ENCODE measurements at places on chromosomes 6 and 20.

- no peak for DNase-seq
Observed at GRCh38 chr20:59752101-59752586, 147.8 kb downstream of the PHACTR3 start.

- DNase-seq: no peak
Observed at GRCh38 chr6:148835920-148836441, 89.2 kb downstream of the UST start.

- no peak for DNase-seq
Observed at GRCh38 chr6:1124885-1125284, 187.0 kb upstream of the FOXQ1 start.

DNA sequence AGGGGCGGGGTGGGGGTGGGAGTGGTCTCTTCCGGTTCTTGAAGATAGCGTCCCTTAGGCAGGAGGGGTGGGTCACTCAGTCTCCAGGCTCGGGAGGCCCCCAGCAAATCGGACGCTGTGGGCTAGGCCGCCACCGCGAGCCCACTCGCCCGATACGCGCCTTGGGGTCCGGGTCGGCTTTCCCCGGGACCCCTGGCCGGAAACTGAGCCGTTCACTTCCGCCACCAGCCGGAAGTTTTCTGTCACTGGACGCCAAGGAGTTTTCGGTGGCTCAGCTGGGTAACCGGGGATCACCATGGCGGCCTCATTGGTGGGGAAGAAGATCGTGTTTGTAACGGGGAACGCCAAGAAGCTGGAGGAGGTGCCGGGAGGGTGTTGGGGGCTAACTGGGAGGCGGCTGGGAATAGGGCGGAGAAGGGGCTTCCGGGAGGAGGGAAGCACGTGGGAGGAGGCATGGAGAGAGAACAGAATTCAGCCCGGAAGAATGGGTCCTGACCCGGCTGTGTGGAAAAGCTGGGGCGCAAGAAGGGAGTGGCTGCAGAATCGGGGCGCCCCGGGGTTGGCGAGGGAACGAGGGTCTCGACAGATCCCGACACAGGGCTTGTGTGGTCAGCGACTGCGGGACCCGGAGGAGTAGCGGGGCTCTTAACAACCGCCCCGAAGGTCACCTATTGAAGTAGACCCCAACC, at the start of gene ITPA:
ITPA (plus strand) TSS at position 242 of the 689 bp plus-strand sequence; CDS start at position 296, 54 bp downstream.
- peak; percentile 62 for DNase-seq

GRCh38 chr6:96926425-96926824, 1.9 kb downstream of the KLHL32 start:
- DNase-seq: no peak

- no peak for DNase-seq
Observed at GRCh38 chr6:34241351-34242215, 4.9 kb downstream of the HMGA1 start.

DNA sequence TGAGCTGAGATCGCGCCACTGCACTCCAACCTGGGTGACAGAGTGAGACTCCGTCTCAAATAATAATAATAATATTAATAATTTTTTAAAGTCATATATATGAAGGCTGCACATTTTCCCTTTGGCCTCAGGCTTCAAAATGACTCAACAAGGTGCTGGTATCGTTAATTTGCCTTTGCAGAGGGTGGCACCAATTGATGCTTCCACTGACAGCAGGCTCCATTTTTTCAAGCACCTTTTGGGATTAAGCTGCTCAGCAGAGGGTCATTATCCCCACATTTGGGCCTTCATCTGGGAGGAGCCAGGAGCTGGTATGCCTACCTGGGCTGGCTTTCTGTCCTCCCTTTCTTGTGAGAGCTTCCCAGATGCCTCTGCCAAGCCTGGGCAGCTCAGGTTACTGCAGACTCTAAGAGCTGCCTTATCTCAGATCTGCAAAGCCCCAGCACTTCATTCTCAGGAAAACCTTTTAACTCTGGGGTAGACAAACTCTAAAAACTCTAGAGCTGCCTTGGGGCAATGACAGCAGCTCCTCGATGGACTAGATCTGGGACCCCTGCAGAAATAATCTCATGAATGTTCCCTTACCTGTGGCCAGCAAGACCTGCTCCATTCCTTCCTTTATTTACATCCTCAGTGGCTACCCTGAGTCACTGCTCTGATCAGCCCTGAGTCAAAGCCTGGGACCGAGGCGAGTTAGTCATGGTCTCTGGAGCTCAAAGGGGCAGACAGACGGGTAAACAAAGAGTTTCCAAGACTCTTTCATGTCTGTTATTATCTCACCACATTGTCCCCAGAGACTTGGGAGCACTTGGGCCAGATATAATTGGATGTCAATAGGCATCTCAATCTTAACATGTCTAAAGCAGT, 80.0 kb upstream of the EYA2 start:
- no peak for DNase-seq

GRCh38 chr20:34110745-34111641, 1.1 kb downstream of the EIF2S2 start:
- DNase-seq: no peak

DNA sequence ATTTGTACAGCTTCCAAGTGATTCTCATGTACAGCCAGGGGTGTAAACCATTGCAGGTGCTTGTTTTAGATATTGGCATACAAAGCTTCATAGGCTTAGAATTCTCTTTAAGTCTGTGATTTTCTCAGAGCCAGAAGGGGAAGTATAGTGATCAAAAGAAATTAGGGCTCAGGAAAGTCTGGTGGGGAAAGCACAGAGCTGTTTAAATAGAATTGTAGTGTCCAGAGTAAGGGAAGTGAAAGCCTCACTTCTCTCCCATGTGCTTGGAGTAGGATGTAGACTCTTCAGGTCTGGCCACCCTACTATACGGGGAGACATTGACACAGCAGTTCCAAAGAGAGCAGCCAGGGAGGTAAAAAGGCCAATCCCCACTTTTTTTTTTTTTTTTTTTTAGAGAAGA, 10.4 kb downstream of the GCNT2 start:
- no peak for DNase-seq

DNA sequence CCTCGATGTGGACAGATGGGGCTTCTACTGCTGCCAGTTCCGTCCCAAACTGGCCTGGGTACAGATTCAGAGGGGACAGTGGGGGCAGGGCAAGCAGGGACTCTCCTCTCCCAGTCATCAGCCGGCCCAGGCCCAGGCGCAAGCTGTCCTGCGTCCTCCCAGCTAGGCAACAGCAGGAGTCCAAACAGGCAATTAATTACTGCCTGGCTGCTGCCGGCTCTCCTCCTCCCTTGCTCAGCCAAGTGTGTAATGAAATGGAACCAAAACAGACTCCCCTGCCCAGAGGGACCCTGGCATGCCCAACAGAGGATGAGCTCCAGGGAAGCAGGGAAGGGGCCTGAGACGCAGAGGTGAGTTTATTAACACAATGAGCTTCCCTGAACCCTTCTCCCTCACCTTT, 17.8 kb upstream of the SLC32A1 start:
- DNase-seq: no peak

DNA sequence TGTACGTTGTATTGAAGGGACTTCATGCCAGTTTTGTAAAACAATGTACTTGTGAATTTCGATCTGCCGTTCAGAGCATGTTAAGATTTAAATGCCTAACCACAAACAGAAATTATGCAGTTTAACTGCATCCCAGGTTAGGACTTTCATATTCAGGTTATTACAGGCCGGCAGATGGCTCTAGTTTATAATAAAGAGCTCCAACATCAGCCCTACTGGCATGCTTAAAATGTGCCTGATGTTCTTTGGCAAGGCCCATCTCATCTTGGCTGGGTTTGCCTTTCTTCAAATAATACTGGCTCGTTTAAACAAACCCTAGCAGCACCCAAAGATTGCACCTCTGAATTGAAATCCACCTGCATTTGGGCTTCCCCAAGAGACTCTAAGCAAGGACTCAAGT, 169.3 kb upstream of the RIN2 start:
- DNase-seq: no peak

DNA sequence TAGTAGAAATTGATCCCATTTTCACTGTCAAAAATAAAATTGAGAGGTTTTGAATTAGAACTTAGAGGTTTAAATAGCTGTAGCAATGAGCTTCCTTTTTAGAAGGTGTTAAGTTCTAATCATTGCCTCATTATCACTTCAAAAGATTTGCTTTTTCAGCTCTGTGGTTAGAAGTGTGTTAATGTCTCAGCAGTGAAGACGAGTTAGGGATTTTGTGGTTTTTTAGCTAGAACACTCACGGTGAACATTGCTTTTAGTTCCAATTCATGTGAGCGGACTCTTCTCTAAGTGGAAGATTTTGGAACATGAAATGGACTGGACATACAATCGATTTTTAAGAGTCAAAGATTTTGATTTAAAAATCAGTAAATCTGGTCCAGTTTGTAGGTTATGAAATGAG, 12.7 kb upstream of the IFNGR1 start:
- no peak for DNase-seq

DNA sequence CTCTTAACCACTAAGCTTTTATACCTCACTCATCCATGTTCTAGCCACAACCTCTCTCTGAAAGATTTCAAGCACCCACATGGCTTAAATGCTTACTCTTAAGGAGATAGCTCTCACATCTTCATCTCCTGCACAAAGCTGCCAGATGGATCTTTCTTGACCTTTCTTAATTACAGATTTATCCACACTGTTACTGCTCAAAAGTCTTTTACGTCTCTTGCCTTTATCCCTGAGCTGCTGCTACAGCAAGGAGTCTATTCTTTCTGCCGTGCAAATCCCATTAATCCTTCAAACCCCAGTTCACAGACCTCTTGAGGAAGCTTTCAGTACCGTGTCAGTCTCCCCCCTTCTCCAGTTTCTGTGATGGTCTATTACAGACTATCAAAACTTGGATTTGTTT, 54.6 kb downstream of the B4GALT5 start:
- DNase-seq: no peak

- no peak for DNase-seq
Observed at GRCh38 chr20:53778041-53778516, 184.4 kb upstream of the ZNF217 start.

- DNase-seq: no peak
Observed at GRCh38 chr20:15091421-15092037, 754.1 kb upstream of the FLRT3 start.

DNA sequence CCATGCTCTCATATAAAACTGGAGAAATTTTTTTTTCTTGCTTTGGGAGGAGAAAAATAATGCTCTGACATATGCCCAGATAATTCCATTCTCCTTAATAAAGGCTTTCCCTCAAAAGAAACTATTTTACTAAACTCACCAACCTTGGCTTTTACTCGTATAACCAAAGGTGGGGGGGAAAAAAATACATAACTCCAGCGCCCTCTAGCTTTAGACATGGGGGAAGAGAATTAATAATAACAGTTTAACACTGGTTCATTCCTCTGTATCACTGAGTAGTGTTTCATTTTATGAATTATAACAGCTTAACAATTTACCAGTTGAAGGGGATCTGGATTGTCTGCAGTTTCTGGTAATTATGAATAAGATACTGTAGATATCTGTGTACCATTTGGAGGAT, 1226.1 kb downstream of the GRIK2 start:
- DNase-seq: no peak

GRCh38 chr20:62787866-62788265, 8.4 kb upstream of the MRGBP start:
- no peak for DNase-seq

DNA sequence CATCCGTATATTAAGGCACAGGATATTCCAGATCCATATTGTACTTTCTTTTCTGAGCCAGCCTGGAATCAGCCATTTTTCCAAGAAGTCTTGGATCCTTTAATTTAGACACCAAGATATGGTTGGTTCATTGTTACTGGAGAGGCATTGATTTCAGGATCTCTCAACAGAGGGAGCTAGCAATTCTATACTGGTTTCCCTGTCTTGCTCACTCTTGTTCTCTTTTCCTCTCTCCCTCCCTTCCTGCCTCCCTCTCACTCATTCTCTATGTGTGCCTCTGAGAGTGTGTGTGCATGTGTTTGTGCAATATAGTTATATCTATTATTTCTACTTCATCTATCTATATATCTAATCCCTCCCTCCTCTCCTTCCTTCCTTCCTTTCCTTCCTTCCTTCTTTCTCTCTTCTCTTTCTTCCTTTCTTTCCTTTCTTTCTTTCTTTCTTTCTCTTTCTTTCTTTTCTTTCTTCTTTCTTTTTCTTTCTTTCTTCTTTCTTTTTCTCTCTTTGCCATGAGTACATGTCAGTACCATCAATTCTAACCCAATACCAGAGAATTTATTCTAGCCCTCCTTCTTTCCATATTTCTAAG, 299.1 kb downstream of the EPHA7 start:
- DNase-seq: no peak

DNA sequence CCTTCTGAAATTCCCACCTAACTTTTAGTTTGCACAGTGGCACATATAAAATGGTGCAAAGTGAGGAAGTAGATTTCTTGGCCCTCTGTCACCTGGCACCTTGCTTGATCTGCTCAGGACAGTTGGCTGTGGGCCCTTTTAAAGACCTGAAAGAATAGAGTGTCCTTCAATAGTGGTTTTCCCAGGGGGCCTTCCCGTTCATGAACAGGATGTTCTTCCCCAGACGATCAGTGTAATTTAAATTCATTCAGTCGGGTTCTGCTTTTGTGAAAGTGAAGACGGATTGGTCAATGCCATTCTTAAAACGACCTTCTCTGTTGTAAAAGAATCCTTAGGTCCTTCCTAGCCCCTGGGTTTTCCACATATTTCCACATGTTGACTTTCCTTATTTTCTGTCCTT, 178.5 kb downstream of the SASH1 start:
- no peak for DNase-seq

- no peak for DNase-seq
Observed at GRCh38 chr6:39411465-39411864, 89.0 kb upstream of the KCNK16 start.

- DNase-seq: no peak
Observed at GRCh38 chr6:13407709-13408695, 79.4 kb downstream of the GFOD1 start.

- DNase-seq: no peak
Observed at GRCh38 chr6:47168180-47168579, 126.0 kb upstream of the ADGRF1 start.

GRCh38 chr20:62592506-62593177, 49.7 kb upstream of the SLCO4A1 start:
- DNase-seq: no peak

- DNase-seq: no peak
Observed at GRCh38 chr20:51797357-51798025, 4.8 kb downstream of the SALL4 start.

DNA sequence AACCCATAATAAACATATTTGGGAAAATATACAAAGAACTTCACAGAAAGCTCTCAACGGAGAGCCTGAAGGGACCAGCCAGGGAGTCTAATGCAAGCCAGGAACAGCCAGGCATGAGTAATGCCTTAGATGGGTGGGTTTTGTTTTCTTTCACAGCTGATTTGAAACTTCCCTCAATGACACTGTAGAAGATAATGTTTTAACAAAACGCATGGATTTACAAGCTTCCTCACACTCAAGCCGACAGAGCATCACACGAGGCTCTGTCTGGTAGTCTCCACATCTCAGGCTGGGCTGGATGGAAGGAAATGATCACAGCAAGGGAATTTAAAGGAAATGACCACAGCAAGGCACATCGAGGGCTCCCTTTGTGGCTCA, 113.9 kb downstream of the GMPR start:
- DNase-seq: no peak

GRCh38 chr6:40896696-40897095, 142.3 kb downstream of the UNC5CL start:
- no peak for DNase-seq

GRCh38 chr6:80541181-80541580, 434.7 kb downstream of the BCKDHB start:
- no peak for DNase-seq

Measured in activated naive CD4-positive, alpha-beta T cell treated with anti-CD3 and anti-CD28 coated beads, Interleukin-2, amount 50 U/mL, for 16 hours (primary cell).